RPMI8226 (cell line): ENCODE measurements at places on chromosomes 3 and 15.

DNA sequence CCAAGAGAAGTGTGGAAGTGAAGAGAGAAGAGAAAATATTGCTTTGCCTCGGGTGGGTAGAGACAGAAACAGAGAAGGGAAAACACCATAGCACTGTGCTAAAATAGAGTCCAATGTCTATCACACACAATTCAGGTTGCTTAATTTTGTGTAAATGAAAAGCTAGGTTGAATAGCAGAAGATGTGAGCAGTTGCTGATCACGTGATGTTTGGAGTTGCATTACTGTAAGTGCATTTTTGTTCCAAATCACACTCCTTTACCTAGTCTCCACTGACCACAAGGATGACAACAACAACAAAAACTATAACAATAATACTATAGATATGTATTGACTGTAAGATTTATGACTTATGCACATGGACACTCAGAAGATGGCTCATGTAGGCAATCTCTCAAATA lies 683.2 kb downstream of the AGBL1 start:
- no peak for DNase-seq

DNA sequence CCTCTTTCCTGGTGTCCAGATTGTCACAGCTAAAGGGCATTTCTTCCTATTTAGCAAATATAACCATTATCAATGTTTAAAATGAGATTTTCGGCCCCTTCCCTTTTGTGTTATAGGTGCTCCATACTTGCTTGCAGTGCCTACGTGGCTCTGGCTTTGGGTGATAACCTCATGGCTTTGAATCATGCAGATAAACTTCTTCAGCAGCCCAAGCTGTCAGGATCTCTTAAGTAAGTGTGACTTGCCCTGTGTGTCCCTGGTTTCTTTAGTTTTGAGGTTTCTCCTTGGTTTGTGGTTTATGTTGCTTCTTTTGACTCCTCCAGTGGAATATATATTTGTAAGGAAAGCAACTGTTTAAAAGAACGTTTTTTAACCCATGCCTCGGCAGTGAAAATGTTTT lies 58.5 kb upstream of the TRIM71 start:
- DNase-seq: no peak

DNA sequence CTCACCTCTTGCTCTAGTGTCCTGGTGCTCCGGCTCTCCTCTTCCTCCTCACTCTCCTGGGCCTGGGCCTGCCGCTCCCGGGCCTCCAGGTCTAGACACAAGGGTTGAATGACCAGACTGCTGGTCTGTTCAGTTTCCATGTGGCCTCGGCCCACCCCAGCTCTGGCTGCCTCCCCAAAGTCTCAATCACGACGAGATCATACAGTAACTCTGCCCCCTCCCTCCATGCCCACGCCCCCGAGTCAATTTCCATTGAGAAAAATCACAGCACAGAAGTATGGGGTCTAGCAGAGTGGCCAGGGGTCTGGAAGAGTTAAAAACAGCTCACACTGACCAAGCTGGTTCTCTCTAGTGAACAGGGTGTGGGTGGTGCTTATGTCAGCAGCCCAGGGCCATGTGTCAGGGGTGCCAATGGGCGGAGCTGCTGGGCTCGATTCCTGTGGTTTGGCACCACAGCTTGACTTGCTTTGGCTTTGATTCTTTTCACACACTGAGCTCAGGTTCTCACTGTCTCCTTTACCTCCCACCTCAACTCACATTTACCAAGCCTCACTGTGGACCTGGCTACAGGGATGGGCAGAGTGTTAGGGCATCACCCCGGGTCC lies 6.9 kb downstream of the C15orf62 start:
- peak; percentile 87 for DNase-seq

GRCh38 chr3:148089171-148089570 lies 608.5 kb upstream of the AGTR1 start:
- DNase-seq: no peak

DNA sequence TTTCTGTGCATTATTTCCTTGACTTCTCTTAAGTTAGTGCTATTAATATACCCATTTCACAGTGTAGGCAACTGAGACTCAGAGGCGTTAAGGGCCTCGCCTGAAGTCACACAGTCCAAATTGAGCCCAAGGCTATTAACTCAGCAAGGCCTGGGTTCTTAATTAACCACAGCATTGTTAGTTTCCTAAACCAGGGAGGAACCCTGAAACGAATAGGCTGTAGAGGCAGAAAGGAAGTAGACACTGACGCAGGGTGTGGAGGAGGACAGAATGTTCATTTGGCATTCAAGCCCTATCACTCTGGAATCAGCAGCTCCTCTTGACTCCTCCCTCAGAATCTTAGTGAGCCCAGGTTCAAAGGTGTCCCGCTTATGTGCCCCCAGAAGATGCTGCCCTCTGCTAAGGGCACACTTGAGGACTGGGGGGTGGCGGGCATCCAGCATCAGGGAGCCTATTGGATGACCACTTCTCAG lies 13.9 kb downstream of the ARHGEF3 start:
- DNase-seq: no peak

DNA sequence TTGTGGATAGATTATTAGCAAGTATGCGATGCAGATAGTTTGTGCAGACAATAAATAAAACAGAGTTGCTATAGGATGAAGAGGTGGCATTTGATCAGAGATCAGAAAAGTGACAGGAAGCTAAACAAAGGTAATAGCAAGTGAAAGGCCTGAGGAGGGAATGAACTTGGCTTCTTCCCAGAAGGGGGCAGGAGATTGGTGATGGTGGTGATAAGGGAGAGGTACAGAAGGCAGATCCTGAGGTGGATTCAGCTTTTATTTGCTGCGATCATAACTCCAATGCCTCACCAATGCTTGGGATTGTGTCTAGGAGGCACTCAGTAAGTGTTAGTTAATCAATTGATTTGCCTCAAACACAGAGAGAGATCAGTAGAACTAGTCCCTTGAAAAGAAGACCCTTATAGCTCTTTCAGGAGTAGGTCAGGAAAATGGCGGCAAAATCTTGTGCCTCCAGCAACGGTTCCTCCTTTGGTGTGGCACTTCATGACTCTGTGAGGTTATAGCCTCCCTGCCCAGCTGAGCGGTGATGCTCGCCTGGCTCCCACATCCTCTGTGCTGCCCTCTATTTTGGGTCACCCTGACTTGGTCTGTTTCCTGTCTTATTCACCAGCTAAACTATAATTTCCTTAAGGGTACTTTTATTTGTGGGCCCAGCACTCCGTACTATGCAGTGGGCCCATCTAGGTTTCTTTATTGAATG lies 37.5 kb downstream of the TGFBR2 start:
- DNase-seq: no peak

DNA sequence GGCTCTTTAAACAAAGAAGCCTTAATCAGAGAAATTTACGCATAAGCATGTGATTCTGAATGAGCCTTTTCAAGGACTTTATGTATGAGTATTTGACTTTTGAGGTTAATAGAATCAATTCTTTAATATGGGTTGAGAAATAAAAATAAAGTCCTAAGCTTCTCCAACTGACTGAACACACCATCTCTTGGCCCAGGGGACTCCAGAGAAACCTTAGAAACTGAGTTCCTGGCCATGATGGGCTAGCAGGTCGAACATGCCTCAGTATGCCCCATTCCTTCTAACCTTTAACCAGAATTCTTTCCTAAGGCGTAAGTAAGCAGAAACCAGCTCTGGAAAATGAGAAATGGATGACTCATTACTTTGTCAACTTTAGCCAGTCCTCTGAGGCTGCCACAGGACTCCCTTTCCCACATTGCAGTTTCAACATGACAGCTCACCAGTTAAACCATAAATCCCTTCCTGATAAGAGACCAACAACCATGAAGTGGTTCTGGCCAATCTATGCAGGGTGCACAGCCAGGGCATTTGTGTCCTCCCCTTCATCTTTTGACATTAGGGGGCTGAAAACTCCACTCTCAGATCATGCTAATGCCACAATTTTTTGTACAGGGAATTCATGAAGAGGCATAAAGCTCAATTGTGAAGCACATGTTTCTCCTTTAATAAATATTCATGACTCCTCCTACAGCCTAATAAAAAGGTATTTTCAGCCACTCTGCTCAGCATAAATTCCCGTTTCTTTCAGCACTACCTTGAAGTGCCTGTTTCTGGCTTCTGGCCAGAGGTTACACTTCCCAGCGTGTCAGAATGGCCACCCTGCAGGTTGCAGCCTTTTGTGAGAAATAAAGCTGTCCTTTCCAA lies 33.3 kb downstream of the TM4SF18 start:
- peak; percentile 52 for DNase-seq

- no peak for DNase-seq
These were observed 465.3 kb upstream of the ALCAM start for GRCh38 chr3:104901396-104901795.

DNA sequence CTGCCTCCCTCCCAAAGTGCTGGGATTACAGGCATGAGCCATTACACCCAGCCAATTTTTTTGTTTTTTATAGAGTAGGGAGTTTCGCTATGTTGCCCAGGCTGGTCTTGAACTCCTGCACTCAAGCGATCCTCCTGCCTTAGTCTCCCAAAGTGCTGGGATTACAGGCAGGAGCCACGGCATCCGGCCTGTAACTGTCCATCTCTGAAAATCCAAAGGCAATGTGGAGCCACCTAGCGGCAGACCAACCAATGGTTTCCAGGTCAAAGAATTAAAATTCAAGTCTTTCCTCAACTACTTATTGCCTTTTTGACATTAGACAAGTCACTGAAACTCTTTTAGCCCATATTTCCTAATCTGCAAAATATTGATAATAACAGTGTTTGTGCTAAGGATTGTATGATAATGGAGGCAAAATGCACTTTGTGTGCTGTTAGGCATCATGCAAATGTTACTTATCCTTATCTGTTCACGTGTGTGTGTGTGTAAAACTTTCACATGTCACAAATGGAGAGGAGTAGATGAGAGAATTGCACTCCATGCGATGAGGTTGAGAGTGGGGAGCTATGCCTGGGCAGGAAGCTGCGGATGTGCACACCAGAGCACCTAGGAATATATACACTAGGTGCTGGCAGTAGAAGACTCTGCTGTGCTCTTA lies 48.7 kb downstream of the COL8A1 start:
- DNase-seq: peak; percentile 61

GRCh38 chr3:123138839-123139444 lies 62.8 kb upstream of the SEC22A start:
- no peak for DNase-seq

GRCh38 chr3:178129109-178129508 lies 407.1 kb upstream of the KCNMB2 start:
- no peak for DNase-seq

GRCh38 chr15:71997691-71998090 lies 120.3 kb downstream of the MYO9A start:
- DNase-seq: no peak

DNA sequence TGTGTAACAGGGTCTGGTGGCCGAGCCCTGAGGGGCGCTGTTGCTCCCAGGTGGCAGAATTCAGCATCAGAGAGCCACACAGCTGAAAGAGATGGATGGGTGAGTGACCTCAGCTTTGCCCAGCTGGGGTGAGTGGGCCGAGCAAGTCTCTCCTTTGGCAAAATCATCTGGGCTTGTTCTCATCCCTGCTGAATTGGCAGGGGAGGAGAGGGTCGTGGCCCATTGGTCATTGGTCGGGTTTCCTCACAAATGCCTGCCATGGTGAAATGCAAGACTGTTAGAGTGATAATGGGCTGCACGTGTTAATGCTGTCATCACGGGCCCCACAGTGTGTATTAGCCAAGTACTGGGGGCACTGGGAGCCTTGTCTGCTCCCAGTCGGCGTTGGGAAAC lies 15.9 kb downstream of the ABHD2 start:
- no peak for DNase-seq

DNA sequence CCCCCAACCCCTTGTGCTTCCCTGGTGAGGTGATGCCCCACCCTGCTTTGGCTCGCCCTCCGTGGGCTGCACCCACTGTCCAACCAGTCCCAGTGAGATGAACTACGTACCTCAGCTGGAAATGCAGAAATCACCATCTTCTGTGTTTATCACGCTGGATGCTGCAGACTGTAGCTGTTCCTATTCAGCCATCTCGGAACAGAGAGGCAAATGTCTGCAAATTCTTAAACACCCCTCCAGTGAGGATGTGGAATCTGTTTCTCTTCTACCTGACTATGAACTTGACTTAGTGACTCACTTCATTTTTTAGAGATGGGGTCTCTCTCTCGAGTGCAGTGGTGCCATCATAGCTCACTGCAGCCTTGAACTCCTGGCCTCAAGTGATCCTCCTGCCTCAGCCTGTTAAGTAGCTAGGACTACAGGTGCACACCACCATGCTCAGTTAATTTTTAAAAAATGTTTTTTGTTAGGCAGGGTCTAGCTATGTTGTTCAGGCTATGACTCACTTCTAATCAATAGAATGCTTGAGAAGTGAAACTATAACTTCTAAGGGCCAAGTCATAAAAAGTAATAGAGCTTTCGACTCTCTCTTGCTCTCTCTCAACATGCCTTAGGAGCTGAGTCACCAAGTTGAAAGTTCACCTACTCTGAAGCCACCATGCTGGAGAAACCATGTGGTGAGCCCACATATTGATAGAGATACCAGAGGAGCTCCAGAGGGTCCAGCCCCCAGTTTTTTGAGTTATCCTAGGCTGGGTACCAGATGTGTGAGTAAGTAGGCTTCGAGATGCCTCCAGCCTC lies 11.5 kb upstream of the PARP14 start:
- DNase-seq: no peak

GRCh38 chr15:93428807-93429351 lies 339.9 kb upstream of the RGMA start:
- DNase-seq: no peak

GRCh38 chr15:32786906-32787305 lies 69.1 kb downstream of the GREM1 start:
- no peak for DNase-seq

DNA sequence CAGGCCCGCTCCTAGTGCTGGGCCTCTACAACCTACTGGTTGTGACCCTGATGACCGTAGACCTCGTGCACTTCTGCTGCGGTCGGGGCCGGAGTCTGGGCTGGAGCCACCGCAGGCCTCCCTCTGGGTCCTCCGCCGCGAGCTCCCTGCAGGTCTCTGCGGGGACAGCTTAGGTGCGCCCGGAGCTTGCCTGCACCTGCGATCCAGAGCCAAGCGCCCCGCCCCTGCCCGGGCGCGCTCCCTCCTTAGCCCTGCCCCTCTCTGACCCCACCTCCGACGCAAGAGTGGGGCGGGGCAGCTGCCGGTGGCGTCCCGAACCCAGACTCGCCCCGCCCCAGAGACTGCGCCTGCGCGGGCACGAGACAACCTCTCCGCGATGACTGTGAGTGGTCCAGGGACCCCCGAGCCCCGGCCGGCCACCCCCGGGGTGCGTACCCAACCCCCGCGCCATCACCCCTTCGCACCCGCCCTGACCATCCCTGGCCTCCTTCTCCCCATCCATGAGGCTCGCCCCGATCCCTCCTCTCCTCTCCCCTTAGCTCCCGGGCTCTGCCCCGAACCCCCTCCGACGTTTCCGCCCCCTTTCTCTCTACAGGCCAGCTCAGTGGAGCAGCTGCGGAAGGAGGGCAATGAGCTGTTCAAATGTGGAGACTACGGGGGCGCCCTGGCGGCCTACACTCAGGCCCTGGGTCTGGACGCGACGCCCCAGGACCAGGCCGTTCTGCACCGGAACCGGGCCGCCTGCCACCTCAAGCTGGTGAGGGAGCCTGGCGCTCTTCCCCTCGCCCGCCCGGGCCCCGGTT lies at the start of gene UNC45A:
Gene UNC45A (plus strand): TSS at position 337 of the 803 bp plus-strand sequence. CDS start 40 bp downstream, at position 377.
- DNase-seq: peak; percentile 99

- no peak for DNase-seq
These were observed 50.1 kb upstream of the POLR2M start for GRCh38 chr15:57656434-57656833.

GRCh38 chr15:89068325-89068784 lies 19.9 kb upstream of the ABHD2 start:
- DNase-seq: peak; percentile 84
